SHP77 treated with DMSO at 0.1 percent for 48 hours (cell line): ENCODE measurements at places on chromosomes 16 and 17.
A peak's percentile ranks its signal among the peaks of the same experiment; 100 is the strongest.

DNA sequence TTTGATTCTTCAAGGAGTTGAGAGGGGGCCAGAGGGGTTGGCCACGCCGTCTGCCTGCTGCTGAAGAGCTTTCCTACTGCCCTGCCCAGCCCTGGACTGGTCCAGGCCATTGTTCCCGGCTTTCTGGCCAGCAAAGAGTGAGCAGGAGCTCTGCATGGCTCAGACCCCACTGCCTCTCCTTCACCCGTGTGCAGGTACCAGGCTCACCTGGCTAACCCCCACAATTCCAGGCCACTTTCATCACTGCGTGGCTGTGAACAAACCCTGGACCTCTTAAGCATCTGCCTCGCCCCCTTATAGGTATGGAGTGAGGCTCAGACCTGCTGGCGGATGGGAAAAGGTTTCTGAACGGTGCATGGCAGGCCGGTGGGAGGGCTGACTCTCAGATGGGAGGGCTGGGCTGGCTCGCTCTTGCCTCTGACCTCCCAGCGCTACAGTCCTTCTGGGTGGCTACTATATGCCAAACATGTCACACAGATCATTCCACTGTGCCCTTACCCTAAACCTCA is 8.9 kb downstream of the ZNF319 start:
- DNase-seq, result no peak

DNA sequence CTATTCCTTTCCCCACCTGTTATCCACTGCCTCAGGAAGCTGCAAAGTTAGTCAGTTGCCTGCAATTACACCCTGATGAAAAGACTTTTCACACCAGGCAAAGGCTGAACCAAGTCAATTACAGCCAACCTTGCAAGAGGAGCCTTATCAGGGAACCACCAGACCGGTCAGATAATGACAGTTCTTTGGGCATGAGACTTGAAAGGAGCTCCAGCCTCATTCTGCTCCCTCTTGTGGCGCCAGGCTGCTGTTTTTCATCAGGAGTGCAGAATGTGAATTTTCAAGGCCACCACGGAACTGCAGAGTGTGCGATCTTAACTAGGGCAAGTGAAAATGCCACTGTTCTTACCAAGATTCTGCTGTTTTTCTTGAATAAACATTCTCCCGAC is 22.5 kb downstream of the DNAI2 start:
- no peak for DNase-seq

- no peak for DNase-seq
These were observed 112.7 kb downstream of the VPS53 start for GRCh38 chr17:601926-602303.

DNA sequence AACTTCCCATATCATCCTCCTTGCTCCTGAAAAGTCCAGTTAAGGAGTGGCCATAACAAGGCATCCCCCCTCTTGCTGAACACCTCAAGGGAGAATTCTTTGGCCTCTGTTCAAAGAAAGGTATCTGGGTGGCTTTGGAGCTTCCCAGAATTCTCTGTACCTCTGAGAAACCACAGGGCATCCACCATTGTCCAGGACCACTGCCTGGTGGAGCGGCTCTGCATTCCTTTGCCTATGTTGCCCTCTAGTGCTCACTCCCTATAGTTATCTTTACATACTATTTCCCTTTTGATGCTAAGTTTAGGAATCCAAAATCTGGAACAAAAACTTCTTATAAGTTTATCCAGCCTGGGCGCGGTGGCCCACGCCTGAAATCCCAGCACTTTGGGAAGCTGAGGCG is 30.3 kb downstream of the CHD9NB start:
- peak; percentile 53 for DNase-seq
